DMS 273 treated with DMSO at 0.1 percent for 48 hours (cell line): ENCODE measurements at places on chromosomes 12 and 14.
A peak's percentile ranks its signal among the peaks of the same experiment; 100 is the strongest.

GRCh38 chr12:115191342-115191741 is 507.4 kb upstream of the TBX3 start:
- DNase-seq = no peak

GRCh38 chr14:31592631-31593030 is 31.4 kb downstream of the NUBPL start:
- no peak for DNase-seq

DNA sequence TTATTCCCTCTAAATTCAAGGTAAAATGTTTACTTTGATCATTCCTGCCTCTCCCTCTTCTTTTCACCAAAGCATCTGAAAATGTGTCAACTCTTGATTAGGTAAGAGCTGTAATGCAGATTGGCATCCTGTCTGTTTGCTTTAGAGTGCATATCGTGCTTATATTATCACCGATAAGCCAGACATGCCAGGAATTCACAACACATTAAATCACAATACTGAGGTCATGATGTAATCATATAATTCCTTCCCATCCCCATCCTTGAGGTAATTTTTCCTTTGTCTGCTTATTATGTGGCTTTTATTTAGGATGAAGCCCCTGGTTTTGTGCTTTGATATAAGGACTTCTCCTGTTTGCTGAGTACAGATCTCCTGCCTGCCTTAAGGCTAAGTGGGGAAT is 10.2 kb downstream of the DDX47 start:
- no peak for DNase-seq

DNA sequence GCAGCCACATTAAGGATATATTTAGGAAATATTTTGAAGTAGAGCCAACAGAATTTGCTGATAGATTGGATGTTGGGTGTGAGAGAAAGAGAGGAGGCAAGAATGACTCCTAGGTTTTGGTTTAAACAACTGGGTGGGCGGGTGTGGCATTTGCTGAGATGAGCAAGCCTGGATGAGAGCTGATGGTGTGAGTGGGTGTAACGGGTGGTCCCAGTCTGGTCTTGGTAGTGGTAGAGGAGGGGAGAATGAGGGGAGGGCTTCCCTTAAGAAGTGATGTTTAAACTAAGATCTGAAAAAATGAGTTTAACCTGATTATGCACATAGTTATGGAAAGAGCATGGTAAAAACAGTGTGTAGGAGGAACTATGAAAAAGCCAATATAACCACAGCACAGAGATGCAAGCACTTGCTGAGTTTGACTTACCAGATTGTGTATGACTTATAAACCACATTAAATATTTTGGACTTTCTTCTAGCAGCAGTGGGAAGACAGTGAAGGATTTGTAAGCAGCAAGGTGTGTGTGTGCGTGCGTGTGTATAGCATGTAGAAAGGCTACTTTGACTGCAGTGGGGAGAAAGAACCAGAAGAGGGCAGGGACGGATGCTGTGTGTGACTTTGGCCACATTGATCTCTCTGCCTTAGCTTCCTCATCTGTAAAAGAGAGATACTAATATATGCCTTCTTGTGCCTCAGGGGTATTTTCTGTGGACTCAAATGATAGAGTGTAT is 139.7 kb downstream of the PRIMA1 start:
- DNase-seq = no peak

GRCh38 chr12:103865151-103865730 is 24.2 kb upstream of the NT5DC3 start:
- DNase-seq = no peak

DNA sequence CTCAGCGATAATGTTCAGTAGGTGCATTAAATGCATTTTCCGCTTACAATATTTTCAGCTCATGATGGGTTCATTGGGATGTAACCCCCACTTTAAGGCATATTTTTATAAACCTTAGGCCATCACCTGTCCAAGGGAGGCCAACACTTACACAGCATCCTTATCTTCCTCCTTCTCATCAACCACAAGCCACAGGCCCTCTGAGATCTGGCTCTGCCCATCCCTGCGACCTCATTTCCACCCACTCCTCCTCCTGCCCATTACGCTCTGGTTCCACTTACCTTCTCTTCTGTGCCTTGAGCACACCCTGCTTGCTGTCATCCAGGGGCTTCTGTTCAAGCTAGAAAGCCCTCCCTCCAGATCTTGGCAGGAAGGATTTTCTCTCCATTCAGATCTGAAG is 93.2 kb downstream of the EGLN3 start:
- DNase-seq = no peak

- DNase-seq = peak; percentile 31
Observed at GRCh38 chr12:49198431-49199155, 9.7 kb upstream of the TUBA1A start.

GRCh38 chr12:94736004-94736403 is 85.6 kb upstream of the TMCC3 start:
- no peak for DNase-seq

DNA sequence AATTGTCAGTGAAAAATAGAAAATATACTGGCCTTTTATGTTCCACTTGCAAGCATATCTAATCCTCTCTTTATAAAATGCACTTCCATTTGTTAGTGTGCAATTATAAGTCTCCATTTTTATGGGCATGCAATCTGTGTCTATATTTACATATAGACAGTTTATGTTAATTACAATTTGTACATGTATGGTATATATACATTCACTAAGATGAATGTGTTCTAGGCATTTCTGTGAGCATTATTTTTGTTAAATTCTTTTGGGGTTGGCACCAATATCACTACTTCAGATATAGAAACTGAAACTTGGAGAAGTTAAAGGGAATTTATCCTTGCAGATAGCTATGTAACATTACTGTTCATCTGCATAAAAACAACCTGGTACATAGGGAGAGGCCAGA is 470.8 kb upstream of the LMO3 start:
- no peak for DNase-seq

DNA sequence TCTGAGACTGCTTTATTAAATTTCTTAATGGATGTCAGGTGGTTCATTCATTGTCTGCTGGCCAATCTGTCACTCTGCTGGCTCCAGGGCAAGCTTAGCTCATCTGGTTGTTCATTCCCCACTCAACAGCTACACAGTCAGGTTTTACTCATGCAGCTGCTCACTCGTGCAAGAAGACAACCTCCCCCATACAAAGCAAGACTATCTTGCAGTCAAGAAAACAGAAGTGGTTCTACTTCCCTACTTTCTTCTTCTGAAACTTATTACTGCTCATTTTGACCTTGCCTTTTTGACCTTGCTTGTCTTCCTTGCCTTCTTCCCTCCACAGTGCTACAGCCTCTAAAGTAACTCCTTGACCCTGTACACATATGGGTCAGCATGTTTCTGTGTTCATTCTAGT is 277.9 kb downstream of the SSPN start:
- DNase-seq = no peak

- DNase-seq = no peak
Observed at GRCh38 chr14:68333262-68333661, 459.6 kb downstream of the ZFP36L1 start.

DNA sequence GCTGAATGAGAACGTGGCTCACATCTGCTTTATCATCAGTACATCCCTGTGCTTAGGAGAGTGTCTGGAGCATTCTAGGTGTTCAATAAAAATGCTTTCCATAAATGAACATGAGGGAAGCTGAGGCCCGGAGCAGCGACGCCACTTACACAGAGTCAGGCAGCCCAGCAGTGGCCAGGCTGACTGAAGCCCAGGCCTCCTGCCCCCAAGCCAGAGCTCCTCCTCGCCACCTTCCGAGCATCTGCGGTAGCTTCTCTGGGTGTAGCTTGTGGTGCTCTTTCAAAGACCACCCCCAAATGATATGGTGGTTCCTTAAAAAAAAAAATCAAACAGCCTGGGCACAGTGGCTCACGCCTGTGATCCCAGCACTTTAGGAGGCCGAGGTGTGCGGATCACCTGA is 88.8 kb downstream of the FBXL14 start:
- DNase-seq = no peak

GRCh38 chr14:62796431-62796830 is 248.8 kb downstream of the KCNH5 start:
- no peak for DNase-seq

GRCh38 chr14:70622111-70622712 is 19.5 kb upstream of the TTC9 start:
- DNase-seq = peak; percentile 20

GRCh38 chr12:11016937-11017336 is 5.5 kb downstream of the TAS2R19 start:
- no peak for DNase-seq

DNA sequence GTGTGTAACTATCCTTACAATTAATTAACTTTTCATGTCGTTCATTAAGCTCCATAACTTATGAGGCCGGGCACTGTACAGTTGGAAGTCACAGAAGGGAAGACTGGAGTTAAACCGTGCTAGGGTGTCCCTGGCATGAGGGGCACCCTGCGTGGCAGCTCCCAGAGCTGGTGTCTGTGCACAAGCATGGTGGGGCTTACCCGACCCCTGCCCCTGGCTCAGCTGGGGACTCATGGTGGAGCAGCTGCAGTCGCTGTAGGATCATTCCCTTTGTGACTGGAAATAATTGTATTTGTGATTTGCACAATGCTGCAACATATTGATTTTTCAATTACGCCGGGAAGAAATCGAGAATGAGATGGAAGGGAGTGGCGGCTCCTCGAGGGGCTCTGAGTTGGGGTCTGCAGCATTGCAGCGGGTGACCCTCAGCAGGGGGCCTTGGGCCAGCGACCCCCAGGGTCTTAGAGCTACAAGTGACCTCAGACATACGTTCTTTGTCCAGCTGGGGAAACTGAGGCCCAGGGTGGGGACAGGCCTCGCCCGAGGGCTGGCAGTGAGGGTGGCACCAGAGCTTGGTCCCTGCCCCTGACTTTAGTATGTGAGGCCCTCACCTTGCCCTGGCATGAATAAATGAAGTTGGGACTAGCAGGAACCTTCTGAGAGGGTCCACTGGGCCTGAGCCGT is 125.4 kb downstream of the KIF26A start:
- no peak for DNase-seq

DNA sequence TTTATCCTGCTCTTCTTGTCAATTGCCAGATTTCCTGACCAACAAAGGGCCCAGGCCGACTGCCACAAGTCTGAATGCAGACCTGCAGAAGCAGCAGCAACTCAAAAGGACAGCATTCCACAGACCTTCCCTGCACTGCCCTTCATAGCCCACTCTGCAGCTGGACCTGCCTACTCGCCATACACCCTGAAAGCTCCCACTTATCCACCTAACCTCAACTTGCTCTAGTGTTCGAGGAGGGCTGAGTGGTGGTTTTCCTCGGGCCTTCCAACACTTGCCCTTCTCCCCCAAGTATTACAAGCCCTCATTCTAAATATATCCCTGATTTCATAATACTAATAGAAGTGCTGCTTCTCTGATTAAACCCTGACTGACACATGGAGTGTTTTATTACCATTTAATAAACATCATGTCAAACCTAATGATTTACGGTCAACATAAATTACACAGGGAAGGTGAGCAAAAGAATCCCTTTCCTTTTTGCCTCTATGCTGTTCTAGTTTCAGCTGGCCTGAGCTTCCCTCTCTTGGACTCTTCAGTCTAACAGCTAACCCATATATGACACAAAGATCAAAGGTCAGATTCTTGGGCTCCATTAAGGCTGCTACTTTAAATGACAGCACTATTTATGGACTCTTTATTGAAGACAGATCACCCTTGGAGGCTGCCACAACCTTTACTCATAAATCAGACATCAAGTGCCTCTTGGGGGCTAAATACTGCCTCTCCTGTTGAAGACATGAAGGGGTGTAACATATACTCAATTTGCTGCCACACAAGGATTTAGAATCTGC is 1546.9 kb upstream of the TMEM132C start:
- DNase-seq = no peak
